ENCODE measurements at places on chromosomes 3 and 15.

DNA sequence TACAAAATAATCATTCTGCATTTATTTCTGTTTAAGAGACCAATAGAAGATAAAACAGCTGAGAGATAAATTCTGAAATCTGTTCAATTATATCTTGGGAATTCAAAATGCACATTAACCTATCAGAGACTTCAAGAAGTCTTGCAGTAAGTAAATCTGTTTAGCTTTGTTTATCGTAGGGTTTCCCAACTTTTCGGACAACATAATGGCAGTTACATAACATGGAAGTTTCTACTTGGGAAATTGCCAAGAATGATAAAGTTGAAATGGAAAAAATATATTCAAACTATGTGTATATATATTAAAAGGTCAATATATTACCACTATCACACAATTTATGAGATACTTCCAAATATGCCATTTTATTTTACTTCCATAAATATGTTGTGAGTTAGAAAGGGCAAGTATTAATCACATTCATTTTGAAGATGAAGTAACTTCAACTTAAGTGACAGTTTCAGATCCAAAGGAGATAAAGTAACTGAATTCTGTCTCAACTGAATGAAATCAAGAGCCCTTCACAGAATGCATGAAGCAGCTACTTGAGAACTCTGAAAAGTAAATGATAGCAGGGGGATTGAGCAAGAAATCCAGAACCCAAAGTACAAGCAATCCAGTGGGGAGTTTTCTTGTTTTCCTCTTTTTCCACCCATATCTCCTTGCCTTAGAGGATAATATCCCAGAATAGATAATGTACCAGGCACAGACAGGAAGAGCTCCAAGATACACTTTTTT lies 108.8 kb downstream of the PLOD2 start:
- DNase-seq = no peak

DNA sequence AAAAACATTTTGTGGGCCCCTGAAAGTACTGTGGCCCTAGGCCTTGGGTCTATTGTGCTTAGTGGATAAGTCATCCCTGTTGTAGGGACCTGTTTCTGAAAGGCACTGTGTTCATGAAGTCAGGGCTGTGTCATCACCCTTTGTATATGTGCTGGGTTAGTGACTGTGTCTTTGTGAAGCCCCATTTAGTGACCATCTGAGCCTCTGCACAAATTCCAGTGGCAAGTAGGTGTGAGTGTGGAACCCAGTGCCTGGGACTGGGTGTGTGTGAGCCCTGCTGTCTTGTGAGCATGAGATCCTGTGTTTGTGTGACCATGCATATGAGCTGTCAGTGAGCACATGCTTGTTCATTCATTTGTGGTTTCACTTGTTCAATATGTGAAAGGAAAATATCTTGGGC lies 1.2 kb upstream of the HYAL1 start:
- DNase-seq = no peak

GRCh38 chr15:35771746-35772442 lies 225.9 kb upstream of the DPH6 start:
- DNase-seq = no peak

DNA sequence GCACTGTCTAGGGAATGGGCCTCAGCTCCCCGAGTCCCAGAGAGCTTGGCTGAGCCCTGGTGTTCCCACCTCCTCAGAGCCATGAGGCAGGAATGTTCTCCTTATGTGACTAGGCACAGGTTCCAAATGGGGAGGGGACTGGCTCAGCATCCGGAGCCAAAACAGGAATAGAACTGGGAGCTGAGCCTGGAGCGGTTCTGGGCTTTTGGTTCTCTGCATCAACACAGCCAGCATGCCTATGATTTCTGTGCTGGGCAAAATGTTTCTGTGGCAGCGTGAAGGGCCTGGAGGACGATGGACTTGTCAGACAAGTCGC lies at the start of gene FAM131A:
Gene FAM131A (plus strand): TSS at position 202 of the 316 bp plus-strand sequence. CDS start 31 bp downstream, at position 233.
- no peak for DNase-seq

DNA sequence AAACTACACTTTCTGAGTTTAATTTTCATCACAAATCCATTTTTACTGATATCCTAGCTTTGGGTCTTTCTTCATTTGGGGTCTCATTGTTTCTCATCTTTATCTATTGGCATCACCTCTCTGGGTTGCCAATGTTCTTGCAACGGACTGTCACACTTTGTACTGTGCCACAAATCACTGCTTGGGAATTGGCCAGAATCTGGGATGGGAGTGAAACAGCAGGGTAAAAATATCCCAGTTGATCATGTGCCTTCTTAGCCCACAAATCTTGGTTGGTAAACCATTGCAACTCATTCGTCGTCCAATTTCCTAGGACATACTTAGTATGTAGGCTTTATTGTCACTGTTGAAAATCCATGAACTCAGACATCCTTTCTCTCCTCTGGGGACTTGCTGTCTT lies 698.5 kb downstream of the OTOL1 start:
- DNase-seq = no peak

GRCh38 chr3:19155375-19155774 lies 7.1 kb downstream of the KCNH8 start:
- DNase-seq = no peak

- DNase-seq = no peak
Measured at GRCh38 chr3:171646357-171647133, 163.7 kb downstream of the PLD1 start.

- DNase-seq = no peak
Measured at GRCh38 chr3:35965908-35966307, 326.6 kb downstream of the ARPP21 start.

GRCh38 chr3:196335503-196335948 lies 2.7 kb downstream of the TM4SF19 start:
- DNase-seq = no peak

All from activated T-cell treated with anti-CD3 and anti-CD28 coated beads for 1 hour (primary cell).